ENCODE measurements at places on chromosomes 3 and 15.

DNA sequence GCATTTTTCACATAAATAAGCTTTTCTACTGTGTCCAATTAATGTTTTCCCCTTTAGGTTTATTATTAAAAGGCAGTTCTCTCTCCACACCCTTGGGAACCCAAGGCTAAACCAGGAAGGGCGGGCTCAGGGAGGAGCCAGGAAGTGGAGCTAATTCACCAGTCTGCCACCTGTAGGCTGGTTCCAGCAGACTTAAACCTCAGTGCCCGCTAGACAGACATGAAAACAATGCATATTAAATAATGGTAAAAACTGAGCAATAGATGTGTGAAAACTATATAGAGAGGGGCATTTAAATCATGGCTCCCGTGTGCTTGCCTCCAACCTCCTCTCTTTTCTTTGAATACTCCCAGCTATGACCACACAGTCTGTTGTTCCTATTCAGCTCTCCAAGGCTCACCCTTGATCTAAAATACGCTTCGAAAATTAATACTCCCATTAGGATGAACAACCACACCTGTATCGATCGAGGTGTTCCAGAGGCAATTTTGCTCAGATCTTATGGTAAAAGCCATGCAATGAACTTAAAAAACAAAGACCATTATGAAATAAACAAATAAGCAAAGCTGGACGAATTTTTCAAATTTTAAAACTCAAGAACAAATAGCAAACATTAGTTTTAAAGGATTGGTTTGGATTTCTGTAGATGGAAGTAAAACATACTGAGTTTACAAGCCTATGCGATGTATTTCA, 253.3 kb downstream of the TJP1 start:
- DNase-seq, result no peak

DNA sequence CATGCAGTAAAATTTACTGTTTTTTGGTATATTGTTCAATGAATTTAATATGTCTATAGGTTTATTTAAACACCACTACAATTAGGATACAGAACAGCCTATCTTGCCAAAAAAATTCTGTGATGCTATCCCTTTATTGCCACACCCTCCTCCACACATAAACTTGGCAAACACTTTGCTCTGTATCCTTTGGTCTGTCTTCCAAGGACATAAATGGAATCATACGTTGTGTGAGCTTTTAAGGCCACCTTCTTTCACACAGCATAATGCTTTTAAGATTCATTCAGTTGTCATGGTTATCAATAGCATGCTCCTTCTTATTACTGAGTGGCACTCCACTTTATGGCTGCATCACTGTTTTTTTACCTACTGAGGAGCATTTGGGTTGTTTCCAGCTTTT, 71.5 kb downstream of the CERS3 start:
- no peak for DNase-seq

- no peak for DNase-seq
Observed at GRCh38 chr3:86967062-86967461, 23.9 kb downstream of the VGLL3 start.

DNA sequence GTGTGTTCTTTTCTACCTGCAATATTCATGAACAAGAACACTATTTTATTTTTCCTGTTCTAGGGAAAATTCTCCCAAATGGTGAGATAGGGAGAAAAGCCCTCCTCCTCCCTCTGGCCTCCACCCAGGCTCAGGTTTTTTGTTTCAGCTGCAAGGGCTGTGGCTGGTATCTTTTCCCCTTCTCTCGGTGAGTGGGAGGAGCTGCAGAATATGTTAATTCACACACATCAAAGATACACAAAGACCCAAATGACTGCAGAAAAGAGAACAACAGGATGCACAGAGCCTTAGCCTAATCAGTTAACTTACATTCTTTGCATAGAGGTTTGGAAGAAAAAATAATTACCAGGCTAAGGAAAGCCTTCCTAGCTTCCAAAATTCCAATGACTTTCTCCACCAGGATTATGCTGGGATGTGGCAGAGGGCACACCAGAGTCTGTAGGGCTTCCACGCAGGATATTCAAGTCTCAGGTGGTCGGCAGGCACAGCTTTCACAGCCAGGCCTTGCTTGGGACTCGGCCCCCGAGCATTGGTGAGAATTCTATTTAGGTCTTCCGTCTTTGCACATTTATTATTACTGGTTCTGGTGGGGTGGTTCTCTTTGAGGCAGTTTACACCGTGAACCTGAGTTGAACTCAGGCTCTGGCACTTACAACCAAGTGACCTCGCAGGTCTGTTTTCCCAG, 64.9 kb downstream of the ABHD5 start:
- no peak for DNase-seq

GRCh38 chr3:2154621-2155020, 56.0 kb downstream of the CNTN4 start:
- DNase-seq, result no peak

DNA sequence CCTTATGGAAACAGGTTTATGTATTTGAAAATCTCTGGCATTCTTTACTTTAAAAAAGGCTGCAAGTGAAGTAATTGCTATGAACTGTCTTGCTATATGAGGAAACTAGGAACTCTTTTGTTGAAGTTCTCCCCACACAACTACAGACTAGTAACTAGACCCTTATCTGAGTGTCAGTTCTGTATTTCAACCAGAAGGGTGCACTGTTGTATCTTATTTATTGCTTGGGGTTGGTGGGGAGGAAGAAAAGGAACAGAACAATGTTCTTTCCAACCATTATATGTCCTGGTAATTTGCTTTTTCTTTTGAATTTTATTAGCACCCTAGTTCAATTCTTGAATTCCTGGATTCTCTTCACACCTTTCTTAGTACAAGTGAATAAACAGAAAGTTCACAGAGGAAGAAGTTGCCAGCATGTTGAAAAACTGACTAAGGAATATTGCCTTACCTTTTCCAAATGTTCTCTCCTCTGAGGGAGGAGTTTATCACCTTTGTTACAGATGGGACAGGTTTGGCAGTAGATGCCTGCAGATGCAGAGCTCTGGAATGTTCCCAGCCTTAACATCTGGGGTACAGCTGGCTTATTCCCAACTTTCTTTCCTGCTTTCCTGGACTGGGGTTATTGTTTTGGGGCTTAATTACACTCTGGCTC, 162.4 kb upstream of the CFAP20DC start:
- DNase-seq, result no peak

DNA sequence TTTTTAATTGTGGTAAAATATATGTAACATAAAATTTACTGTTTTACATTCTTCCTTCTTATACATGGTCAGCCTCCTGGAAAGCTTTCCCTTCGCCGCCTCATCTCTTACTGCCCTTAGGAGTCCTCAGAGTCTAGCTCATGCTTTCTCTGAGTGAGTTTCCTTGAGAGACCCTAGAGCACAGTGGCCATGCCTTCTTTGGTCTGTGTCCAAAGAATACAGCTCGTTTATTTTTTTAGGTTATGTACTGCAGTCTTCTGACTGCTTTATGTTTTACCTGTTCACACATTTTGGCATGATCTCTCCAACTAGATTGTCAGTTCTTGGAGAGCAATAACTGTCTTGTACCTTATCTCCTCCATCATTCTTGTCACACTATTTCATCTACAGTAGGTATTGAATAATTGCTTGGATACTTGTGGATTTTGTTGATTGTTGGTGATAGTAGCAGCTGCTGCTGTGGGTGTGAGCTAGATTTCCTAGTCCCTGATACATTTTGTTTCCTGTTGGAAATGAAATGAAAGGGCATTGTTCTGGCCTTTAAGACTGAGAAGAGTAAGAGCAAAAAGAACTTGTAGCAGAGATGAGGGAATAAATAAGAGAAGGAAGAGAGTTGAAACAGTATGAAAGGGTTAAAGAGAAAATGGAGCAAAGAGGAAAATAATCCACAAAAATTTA, 10.9 kb downstream of the ARIH2 start:
- DNase-seq, result no peak

DNA sequence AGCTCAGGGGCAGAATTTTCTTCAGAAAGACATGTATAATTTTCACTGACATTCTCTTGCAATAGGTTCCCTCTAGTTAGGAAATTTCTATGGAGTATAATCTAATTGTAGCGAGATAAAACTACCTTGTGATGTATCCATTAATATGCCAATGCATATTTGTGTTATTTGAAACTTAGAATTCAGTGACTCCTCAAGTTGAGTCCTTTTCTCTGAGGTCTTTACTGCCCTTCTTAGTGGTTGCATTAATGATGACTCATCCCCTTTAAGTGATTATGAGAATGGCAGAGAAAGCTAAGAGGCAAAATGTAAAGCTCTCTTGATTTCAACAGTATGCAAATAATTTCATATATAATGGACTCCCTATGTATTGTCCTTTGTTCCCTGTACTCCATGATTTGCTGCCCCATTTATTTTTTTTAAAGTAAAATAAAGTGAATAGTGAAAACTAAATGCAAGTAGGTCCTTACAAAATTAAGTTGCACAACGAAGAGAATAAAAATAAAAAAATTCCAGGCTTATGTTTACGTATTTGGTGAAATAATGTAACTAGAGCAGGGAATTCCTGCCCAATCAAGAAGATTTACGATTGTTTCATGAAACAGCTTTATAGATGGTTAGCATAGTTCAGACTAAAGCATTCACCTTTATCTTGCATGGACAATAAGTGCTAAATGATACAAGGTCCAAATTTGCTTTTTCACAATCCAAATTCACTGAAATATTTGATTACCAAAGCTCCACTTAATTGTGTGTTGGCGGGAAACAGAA, 78.1 kb downstream of the ZPLD1 start:
- DNase-seq, result no peak

- no peak for DNase-seq
Observed at GRCh38 chr15:101118615-101119014, 133.2 kb downstream of the CHSY1 start.

GRCh38 chr3:71530903-71531530, 52.5 kb downstream of the FOXP1 start:
- no peak for DNase-seq

GRCh38 chr3:108022256-108023150, 68.3 kb downstream of the CD47 start:
- DNase-seq, result no peak

GRCh38 chr15:80565398-80565797, 129.7 kb upstream of the ABHD17C start:
- no peak for DNase-seq

GRCh38 chr3:120440762-120441161, 10.0 kb downstream of the FSTL1 start:
- no peak for DNase-seq

DNA sequence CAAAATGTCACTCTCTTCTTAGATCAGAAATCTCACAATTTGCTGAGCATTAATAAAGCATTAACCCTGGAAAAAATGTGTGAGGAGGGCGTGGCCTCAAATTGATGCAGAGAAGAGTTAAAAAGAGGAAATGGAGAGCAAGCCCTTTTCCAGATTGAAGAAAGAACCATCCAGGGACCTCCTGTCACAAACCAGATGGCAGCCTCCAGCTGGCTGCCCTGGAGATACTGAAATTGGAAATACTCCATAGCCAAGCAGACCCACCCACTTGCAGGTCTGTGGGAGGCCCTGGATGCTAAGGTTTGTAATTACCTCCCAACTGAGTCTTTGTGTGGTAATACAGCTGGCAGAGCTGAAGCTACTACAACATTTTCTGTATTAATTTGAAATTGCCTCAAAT, 214.9 kb downstream of the IL20RB start:
- DNase-seq, result no peak

DNA sequence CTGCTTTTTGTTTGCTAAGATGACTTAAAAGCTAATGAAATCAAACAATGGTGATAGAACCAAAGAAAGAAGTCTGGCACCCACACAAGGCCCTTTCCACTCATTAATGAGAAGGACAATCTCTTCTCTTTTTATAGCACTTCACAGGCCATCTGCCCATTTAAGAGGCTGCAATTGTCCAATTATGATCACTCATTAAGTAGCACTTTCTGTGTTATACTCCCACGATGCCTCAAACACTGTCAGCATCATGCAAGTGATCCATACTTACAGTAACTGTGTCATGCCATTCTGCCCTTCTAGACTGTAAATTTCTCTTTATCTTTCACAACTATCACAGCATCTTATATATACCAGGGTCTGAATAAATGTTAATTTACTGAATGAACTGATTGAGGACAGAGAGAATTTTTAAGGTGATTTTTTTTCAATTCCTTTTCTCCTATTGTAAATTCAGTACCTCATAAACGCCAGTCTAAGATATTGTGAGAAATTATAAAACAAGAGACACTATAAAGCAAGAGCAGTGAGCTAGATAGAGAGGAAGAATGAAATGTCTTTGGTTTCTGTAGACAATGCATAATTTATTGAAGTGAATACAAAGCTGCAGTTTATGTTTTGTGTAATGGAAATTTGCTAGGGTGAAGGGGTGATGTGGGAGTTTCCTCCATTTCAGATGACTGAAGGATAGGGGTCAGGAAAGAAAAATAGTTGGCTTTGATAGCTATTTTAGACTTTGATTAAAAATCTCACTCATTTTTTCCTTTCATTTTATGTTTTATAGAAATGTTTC, 17.3 kb downstream of the CD200 start:
- DNase-seq, result no peak

DNA sequence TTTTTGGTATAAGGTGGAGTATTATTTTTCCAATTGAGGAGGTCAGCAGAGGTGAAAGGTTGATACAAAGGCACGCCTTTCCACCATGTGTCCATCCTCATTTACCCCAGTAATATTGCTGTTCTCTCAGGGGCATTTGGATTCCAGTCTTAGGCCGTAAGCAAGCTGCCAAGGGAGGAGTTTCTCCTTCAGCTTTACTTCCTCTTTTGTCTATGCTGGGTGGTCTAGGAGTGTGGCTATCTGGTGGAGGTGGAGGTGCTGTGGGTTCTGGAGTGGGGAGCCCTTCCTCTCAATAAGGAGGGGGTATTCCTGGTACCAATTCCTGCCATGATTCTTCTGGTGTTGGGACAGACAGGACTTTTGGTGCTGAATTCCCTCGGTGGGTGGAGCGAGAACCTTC, 340.6 kb downstream of the KCNH8 start:
- DNase-seq, result no peak

DNA sequence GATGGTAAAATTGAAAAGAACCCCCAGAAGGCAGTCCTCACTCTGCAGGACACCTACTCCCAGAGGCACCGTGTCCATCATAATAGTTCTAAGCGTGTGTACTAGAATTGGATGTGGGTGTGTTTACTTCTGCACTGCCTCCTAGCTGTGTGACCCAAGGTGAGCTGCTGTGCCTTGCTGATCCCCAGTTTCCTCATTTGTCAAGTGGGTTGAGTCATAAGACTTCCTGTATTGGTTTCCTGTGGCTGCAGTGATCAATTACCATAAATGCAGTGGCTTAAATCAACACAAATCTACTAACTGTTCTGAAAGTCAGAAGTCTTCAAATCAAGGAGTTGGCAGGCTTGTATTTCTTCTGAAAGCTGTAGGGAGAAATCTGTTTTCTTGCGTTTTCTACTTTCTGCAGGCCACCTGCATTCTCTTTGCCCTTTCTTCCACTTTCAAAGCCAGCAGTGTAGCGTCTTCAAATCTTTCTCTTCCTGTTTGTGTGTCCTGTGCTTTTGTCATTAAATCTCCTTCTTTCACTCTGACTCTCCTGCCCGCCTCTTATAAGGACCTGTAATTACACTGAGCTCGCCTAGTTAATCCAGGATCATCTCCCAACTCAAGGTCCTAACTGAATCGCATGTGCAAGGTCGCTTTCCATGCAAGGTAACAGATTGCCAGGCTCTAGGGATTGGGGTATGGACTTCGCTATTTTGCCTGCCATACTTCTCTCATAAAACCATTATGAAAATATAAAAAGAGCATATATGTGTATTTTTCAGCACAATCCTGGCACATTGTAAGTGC, 59.0 kb downstream of the RORA start:
- DNase-seq, result no peak

All from keratinocyte (primary cell).